ENCODE measurements at places on chromosomes 2 and 18. TPM values are rescaled to one million over a fixed set of nuclear protein-coding genes. Genes with fewer than 3 reads are reported as not detected.

DNA sequence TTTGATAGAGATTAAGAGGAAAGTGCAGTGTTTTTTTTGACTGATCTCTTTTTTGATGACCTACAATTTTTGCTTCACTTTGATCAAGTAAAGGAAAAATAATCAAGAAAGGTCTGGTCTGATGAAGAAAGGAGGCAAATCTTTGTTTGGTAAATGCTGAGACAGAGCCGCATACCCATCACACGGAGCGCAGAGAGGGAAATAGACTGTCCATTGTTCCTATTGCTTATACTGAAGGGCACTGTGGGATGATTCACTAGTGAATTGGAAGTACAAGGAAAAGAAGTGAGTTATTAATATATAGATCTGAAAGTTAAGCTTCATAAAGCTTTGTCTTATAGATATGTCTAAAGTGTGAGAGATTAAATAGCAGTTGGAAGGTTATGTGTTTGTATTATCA is 455.1 kb downstream of the PLCL1 start:
- no peak for DNase-seq

GRCh38 chr2:71811726-71812125 is 335.9 kb downstream of the CYP26B1 start:
- no peak for DNase-seq

- DNase-seq, result no peak
Measured at GRCh38 chr18:10401930-10402329, 52.5 kb upstream of the APCDD1 start.

- no peak for DNase-seq
Measured at GRCh38 chr2:70557171-70557838, 3.7 kb upstream of the TGFA start.

GRCh38 chr2:43609290-43609918 is 13.6 kb upstream of the THADA start:
- DNase-seq, result no peak

Gene IL36A
- not detected for polyA plus RNA-seq

Measured in sigmoid colon (tissue), 7 donors.